ENCODE measurements at places on chromosomes 11 and 22.

DNA sequence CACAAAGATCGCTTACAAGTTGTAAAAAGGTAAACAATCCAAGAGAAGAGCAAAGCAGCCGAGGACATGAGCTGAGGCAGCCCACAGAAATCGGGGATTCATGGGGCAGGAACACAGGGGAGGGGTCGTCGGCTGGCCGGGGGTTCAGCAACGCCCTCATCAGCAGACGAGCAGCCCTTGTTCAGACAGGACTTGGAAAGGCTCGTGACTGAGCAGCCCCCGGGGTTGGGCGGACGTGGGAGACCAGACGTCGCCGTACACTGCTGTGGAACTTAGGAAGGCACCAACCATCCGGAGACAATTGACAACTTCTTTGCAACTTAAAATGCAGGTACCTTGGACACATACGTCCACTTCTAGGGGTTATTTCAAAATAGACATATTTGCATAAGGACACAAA lies 370.5 kb downstream of the BRD1 start:
- ATAC-seq = no peak

DNA sequence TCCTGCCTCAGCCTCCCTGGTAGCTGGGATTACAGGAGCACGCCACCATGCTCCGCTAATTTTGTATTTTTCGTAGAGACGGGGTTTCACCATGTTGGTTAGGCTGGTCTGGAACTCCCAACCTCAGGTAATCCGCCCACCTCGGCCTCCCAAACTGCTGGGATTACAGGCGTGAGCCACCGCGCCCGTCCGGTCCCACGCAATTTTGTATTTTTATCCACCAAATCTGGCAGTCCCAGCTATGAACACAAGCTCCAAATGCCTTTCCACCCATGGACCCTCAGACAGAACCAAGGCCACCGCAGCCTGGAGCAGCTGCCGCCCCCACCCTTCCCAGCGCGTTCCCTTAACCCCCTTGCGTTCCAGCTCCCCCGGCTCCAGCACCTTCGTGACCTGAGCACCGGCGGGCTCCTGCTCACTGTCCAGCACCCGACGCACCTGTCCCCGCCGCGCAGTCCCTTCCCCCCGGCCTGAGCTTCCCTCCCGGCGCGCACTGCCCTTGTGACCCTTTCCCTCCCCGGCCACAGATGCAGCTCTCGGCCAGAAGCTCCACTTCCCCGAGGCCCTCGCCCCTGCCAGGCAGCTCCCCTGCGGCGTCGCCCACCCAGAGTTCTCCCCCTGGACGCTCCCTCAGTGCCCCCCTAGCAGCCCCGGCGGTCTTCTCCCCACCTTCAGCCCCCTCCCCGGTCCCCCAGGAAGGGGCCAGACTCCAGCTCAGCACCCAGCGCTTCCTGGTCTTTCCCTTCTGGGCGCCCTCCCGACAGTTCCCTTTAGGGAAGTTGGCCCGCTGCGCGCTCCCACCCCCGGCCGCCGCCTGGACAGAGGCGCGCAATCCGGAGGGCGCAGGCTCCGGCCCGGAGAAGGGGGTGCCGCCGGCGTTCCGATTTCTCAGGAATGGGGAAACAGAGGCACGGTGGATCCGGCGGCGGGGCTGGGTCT lies 5.6 kb upstream of the ZBED4 start:
- no peak for ATAC-seq

DNA sequence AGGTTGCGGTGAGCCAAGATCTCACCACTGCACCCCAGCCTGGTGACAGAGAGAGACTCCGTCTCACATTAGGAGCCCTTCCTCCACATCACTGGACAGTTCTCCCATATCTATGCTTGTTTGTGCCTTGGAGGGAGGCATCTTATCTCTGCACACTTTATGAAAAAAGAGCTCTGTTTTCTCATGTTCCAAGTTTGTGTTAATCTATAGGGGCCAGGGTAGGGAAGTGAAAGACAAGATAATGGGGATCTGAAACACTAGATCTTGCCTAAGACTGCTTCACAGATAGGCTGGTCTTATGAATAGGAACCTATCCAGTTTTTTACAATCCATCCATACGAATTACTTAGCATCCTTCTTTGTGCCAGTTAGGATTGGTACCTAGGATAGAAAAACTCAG lies 17.1 kb downstream of the OR6Q1 start:
- no peak for ATAC-seq

DNA sequence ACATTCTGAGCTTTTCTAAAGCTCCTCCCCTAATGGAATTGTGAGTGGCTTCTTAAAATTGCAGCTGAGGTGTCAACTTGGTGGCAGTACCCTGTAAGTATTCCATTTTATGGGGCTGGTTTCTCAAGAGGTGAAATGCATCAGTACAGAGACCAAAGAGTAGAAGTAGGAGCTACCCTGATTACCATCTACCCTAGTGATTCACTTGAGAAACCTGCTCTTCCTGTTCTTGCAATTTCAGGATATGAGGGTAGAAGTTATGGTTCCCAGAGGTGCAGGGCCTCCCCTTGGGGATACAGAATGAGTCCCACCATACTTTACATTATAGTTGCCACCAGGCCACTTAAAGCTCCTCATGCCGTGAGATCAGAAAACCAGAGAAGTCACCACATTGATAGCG lies 944.6 kb downstream of the OPCML start:
- ATAC-seq = no peak

DNA sequence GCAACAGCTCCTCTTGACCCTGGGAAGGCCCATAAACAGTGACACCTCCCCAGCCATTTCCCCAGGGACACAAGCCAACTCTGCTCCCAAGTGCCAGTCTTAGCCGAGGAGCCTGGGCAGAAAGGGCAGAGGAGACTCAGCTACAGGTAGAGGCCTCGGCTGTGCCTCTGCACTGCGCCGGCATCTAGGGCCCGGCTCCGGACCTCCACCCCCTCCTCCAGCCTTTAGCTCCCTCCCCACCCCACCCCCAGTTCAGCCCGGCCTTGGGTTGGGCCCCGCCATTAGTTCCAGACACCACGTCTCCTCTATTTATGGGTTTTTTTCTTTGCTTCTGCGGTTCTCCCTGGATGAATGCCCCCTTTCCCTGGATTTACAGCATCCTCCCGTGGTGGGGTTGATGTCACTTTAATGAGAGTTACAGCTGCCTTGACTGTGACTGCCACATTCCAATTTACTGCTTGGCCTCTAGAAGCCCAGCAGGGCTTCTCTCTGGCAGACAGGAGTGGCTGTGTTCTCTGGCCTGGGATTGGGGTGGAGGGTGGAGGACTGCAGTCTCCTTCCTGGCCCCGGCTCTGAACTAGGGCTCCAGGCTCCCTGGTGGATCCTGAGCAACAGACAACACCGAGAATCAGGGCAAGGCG lies 13.5 kb upstream of the OAF start:
- ATAC-seq = peak; percentile 73

GRCh38 chr11:15609445-15609844 lies 494.7 kb downstream of the INSC start:
- no peak for ATAC-seq

- ATAC-seq = peak; percentile 53
Observed at GRCh38 chr11:130001461-130002351, 929 bp downstream of the PRDM10 start.

GRCh38 chr11:117993988-117994745 lies 8.0 kb downstream of the IL10RA start:
- ATAC-seq = peak; percentile 64

DNA sequence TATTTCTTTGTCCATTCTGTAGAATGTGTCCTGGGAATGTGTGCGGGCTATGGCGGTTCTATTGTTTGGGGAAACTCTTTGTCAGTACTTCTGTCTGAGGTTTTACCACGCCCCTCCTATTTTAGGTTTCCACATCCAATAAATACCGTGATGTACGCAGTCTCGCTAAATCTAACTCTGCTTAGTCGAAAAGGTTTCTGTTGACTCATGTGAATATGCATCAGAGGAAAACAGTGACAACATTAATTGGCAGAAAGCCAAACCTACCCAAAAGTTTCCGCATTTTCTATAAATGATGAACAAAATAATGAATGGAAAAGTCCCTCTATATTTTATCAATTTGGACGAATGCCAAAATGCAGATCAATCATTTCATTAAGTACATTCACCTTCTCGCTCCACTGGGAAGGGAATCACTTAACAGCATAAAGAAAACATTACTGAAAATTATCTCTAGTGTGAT lies 143.4 kb downstream of the MAML2 start:
- ATAC-seq = no peak

- ATAC-seq = no peak
Observed at GRCh38 chr11:74932169-74932568, 16.7 kb downstream of the XRRA1 start.

DNA sequence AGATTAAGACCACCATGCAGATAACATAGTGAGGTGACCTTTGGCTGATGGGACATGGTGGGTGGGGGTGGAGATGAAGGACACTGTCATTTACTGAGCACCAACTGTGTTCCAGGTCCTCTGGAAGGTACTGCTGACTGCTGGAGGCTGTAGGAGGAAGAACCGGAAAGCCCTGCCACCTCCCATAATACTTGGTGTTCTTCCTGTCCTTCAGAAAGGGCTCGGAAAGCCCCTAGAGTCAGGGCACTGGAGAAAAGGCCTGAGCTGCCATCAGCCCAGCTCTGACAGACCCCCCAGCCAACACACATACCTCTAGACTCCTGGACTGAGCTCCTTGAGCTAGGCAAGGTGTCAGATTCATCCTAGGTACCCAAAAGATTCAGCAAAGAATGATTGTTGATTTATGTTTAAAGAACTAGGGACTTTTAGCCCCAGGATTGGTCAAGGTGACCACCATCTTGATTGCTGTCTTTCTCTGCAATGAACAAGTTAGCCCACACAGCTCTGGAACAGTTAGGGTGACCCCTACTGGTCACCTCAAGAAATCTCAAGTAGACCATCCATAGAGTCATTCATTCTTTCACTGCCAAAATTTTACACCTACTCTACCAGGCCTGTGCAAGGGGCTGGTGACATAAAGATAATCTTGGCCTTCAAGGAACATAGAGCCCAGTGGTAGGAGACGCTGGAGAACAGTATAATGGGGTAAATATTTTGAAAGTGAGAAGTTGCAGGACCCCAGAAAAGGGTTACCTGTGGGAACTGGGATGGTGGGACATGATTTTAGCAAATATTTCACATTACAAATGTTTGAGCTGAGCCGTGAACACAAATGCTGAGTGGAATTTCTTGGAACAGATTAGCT lies 39.4 kb downstream of the IRAG1 start:
- peak; percentile 35 for ATAC-seq

GRCh38 chr11:123443851-123444623 lies 14.0 kb downstream of the GRAMD1B start:
- ATAC-seq = no peak

- ATAC-seq = peak; percentile 3
Observed at GRCh38 chr11:95790933-95791708, 823 bp downstream of the CEP57 start.

DNA sequence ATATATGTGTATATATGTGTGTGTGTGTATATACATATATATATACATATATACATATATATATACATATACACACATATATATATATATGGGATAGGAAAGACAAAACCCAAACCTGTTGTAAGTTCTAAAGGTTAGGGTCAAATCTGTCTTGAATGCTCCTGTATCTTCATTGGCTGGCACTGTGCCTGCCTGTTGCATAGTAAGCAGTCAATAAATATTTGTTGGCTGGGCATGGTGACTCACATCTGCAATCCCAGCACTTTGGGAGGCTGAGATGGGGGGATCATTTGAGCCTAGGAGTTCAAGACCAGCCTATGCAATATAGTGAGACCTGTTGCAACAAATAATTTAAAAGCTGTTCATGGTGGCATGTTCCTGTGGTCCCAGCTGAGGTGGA lies 205.4 kb downstream of the DBX1 start:
- ATAC-seq = no peak

GRCh38 chr11:32187111-32187510 lies 96.2 kb downstream of the RCN1 start:
- ATAC-seq = no peak

DNA sequence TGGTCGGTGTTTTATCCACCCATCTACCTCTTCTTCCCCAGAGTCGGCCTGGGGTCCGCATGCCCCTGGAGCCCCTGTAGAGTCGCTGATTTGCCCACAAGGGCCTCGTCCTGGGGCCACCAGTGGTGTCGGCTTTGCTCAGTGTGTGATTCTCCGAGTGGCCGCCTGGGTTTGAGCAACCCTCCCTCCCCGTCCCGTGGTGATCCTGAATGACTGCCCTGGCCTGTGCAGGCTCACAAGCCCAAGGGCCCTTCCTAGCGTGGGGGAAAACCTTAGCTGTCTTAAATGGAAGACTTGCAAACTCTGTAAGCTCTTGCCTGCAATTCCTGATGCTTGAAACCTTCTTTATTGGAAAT lies 128.3 kb downstream of the OSBP2 start:
- no peak for ATAC-seq

DNA sequence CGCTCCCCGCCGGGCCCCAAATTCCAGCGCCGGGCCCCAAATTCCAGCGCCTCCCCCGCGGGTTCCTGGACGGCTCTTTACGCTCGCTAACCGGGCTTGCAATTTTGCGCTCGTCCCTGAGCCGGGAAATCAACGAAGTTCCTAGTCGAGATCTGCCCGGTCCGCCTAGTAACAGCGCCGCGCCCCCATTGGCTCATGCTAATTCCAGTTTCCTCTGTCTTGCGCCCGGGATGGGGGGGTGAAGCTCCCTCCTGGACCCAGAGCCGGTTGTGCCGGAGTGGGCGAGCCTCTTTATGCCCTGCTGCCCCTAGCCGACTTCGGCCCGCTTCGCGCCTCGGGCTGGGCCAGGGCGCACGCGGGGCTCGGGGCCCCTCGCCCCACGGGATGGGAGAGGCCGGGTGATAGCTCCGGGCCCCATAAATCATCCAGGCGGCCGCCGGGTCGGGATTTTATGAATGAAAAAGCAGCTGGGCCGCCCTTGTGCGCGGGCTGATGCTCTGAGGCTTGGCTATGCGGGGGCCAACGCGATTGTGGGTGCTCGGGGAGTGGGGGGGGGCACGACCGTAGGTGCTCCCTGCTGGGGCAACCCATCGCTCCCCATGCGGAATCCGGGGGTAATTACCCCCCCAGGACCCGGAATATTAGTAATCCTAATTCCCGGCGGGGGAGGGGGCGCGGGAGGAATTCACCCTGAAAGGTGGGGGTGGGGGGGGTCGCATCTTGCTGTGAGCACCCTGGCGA lies 1.8 kb upstream of the CCND1 start:
- peak; percentile 72 for ATAC-seq

DNA sequence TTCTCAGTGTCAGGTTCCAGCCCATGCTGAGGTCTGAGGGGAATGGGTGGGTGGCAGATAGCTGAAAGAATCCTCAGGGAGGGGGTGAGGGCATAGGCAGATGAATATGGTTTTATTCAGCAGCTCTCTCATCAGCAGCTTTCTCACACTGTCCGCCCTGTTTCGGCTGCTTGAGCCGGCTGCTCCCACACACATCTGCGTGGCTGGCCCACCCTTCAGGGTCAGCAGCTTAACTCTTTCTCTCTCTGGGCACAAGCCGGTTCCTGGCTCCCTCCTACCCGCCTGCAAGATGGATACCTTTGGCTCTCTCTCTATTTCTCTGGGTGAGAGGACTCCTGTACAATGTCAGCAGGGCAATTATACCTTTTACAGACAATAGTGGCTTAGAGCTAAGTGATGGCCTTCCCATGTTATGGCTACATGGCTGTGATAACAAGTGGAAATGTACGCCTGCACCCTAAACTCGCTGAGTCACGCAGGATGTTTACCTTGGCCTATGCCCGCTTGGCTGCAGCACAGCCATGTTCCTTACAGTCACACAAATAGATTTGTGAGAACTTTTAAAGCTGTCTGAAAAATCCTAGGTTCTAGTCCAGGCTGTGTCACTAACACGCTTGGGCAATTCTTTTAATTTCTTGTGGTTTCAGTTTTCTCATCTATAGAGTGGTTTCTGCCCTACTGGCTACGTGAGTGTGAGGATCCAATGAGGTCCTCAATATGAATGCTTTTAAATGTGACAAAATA lies 4.1 kb downstream of the MMP20 start:
- ATAC-seq = no peak
